Naive thymus-derived CD4-positive, alpha-beta T cell (primary cell): ENCODE measurements at places on chromosomes 4 and X. TPM values are rescaled to one million over a fixed set of nuclear protein-coding genes. Genes with fewer than 3 reads are reported as not detected.

Gene SAGE1
- total RNA-seq: not detected in 2 replicates

Gene ANKRD37
- total RNA-seq: 3.2 TPM

Gene TMEM47
- total RNA-seq: not detected

Gene CSAG2
- total RNA-seq: not detected

Gene IL1RAPL1
- total RNA-seq: not detected

Gene SMIM20
- total RNA-seq: 11.6 TPM

Gene TBC1D8B
- 0.71 TPM for total RNA-seq

Gene PGK1
- 217 TPM for total RNA-seq

Gene CLIC2
- total RNA-seq: 1.4 and 1.9 TPM in 2 replicates

Gene CAPN6
- not detected for total RNA-seq

Gene PPP1R3F
- total RNA-seq: 9.7 TPM

Gene EREG
- total RNA-seq: 10.3 TPM

Gene RIPPLY1
- not detected for total RNA-seq

Gene TRO
- total RNA-seq: 0.61 TPM

Gene SHROOM4
- total RNA-seq: not detected

Gene MBNL3
- 29.7 TPM for total RNA-seq

Gene SSX5
- not detected for total RNA-seq
